ENCODE measurements at places on chromosomes 6 and 20. TPM values are rescaled to one million over a fixed set of nuclear protein-coding genes. Genes with fewer than 3 reads are reported as not detected.

DNA sequence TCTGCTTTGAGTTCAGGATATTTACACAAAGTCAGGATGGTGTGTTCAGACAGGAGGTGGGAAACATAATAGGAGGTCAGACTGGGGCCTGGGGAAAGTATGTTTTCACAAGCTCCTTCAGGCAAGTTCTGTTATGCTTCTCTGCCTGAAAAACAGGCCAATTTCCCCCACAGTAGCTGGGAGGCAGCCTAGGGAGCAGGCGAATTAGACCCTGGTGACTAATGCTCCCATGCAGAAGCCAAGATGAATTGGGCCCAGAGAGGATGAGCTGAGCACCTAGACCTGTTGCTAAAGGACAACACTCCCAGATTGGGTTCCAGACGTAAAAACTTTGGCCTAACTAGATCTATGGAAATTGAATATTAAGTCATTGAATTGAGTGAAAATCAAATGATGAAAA is 142.2 kb upstream of the MAP3K7 start:
- no peak overlapping the region for H3K4me3 ChIP-seq
- H3K4me1 ChIP-seq = no peaks in the 10 kb centered on the region
- DNase-seq = no peak
- no peak overlapping the region for H3K27ac ChIP-seq
- no peaks in the 10 kb centered on the region for H3K36me3 ChIP-seq

- H3K36me3 ChIP-seq = peaks cover 62% of the 10 kb centered on the region
- H3K27ac ChIP-seq = no peak overlapping the region
These were observed 52.4 kb downstream of the SYNJ2 start for GRCh38 chr6:158033751-158034702.

- H3K27me3 ChIP-seq = peaks cover 6% of the 10 kb centered on the region
- peaks cover 6% of the 10 kb centered on the region for H3K4me1 ChIP-seq
- no peaks in the 10 kb centered on the region for H3K36me3 ChIP-seq
- no peak for DNase-seq
- no peak overlapping the region for H3K27ac ChIP-seq
These were observed 41.9 kb downstream of the PLEKHG1 start for GRCh38 chr6:150641398-150642139.

SPEF1 gene
- not detected for total RNA-seq

CGA gene
- total RNA-seq = not detected

PRSS16 gene
- total RNA-seq = 1.3 TPM
